ENCODE measurements at places on chromosomes 1 and 21.

- no peak for DNase-seq
Measured at GRCh38 chr1:233606813-233607212, 7.1 kb upstream of the KCNK1 start.

DNA sequence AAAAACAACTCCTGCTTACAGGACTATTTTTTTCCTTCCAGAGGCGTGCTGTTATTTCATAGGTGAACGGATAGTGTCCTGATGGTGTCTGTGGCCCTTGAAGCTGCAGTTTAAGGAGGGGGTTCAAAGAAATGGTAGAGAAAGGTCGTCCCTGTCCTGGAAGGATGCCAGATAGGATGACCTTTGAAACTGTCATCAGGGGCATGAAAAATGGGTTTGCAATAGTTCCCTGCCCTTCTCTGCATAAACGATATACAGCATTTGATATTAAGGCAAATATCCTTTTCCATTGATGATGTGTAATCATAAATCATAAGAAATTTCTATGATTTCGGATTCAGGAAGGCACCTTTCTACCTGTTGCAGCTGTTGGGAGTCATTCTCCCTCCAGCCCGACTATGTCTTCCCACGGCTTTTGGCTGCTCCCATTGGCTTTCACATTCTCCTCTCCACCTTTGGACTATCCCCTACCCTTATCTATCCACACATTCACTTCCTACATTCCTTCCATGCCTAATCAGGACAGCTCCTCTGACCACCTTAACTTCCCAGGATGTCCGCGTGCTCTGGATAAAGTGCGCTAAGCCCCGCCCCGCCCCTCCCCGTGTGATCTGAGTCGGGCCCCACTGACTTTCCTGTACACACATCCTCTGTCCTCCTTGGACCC lies 209.8 kb downstream of the DISC1 start:
- DNase-seq, result no peak

- no peak for DNase-seq
Measured at GRCh38 chr1:205914730-205915129, 28.5 kb downstream of the SLC26A9 start.

GRCh38 chr1:103190766-103191165 lies 82.4 kb upstream of the COL11A1 start:
- DNase-seq, result no peak

DNA sequence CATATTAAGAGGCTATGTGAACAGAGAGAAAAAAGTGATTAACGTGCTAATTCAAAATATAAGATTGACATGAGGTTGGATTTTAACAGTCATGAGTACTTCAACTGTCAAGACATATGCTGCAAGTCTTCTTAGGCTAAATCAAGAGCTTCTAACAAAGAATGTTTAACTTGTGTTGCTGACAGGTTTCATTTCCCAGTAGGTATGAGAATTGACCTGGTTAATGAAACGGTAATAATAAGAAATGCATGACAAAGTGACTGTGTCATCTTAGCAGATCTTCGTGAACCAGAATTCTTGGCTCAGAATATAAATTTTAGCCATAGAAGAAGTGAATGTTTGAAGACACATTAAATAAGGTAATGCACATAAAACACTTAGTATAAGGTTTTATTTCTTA lies 132.6 kb upstream of the PTGFR start:
- no peak for DNase-seq
